DMS 273 treated with DMSO at 0.1 percent for 48 hours (cell line): ENCODE measurements at places on chromosomes 4 and X.

- no peak for DNase-seq
These were observed 1.5 kb upstream of the MSMO1 start for GRCh38 chr4:165325732-165326512.

- no peak for DNase-seq
These were observed 7.6 kb upstream of the NKX1-1 start for GRCh38 chr4:1413687-1414479.

GRCh38 chrX:74179071-74179470 lies 124.9 kb upstream of the ZCCHC13 start:
- DNase-seq: no peak

GRCh38 chr4:127421437-127421836 lies 211.3 kb upstream of the INTU start:
- DNase-seq: no peak

GRCh38 chr4:67104145-67104544 lies 441.2 kb downstream of the CENPC start:
- no peak for DNase-seq

DNA sequence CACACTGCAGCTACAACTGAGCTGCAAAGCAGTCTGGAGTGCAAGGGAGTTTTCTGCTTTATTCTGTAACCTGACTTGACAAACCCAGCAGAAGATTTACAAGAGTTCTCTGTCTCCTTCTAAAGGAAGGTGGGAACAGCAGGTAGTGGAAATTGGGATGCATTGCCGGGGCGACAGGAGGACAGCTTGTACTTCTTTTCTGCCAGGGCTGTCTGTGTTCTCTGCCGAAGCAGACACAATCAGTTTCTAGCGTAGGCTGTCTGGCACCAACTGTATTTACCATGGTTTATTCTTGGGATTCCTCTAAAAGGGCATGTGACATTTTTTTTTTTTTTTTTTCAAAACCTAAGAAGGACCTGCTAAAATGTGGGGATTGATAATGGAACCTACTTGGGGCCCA lies 190.8 kb upstream of the GK2 start:
- peak; percentile 40 for DNase-seq

DNA sequence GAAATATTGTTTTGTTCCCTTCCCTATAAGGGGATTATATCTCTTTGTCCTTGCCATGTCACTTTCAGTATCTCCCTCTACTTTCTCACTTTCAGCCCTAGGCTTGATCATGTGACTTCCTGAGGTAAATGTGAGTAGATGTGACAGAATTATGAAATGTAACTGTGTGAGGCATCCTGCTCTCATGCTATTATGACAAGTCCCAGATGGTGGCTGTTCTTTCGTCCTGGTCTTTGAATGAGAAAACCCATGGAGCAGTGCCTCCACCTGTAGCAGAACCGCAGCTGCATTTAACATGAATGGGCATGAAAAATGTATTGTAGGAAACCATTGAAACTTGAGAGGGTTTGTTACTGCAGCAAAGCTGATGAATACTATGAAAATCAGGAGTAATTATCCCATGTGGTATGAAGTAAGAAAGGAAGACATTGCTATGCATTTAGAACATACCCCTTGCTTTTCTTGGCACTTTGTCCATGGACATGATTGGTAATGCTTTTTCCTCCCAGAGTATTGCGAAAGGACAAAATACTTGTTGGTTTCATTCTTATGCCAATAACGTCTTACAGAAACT lies 202.2 kb upstream of the GPRIN3 start:
- DNase-seq: no peak

DNA sequence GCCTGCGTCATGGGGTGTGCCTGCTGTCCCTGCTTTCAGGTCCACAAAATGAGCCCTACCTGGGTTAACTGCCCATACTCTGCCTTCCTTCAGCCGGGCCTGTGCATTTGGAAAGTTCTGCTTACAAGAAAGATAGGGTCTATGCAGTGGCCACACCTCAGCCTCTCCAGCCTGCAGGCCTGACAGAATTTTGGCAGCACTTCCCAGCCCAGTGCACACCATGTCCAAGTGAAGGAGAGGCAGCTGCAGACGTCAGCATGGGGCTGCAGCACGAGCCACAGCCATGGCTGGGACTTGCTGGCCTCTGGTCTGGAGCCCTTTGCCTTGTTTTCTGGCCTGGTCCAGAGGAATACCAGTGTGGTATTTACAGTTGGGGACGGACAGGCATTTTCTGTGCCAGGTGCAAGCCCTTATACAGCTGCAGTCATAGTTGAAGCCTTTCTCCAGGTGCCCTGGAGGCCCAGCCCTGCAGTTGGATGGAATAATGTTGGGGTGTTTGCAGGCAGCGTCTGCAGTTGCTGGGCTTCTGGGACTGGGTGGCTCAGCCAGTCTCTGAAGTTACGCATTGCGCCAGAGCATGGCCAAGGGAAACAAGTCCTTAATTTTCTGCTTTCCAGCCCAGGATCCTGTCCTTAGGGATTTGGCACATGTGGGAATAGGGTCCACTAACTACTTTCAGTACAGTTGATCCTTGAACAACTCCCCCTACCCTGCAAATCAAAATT lies 26.2 kb downstream of the JADE1 start:
- no peak for DNase-seq

DNA sequence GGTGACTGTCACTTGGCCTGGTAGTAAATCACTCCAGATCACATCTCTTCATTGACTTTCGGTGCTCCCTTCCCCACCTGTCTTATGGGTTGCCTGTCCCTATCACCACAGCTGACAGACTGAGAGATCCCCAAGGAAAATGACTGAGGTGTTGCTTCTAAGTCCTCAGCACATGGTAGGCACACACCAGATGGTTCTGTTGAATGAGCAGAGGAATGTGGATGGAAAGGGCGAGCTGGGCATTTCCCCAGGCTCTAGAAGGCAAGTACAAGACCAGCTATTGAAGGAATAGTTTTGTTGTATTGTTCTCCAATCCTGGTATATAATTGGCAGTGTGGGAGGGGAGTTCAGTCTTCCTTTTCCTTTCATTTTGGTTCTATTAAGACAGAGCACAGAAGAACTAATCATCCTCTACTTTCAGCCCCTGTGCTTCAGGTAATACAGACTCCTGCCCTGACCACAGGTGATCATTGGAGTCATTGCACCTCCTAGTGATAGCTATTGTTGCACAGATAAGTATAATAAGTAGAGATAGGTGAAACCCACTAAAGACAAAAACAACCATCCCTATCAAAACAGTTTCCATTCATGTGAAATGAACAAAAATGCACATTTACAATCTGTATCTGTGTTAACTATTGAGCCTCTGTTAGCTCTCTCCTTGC lies 158.6 kb downstream of the TRAM1L1 start:
- no peak for DNase-seq

GRCh38 chrX:39764441-39764914 lies 333.3 kb downstream of the BCOR start:
- no peak for DNase-seq

DNA sequence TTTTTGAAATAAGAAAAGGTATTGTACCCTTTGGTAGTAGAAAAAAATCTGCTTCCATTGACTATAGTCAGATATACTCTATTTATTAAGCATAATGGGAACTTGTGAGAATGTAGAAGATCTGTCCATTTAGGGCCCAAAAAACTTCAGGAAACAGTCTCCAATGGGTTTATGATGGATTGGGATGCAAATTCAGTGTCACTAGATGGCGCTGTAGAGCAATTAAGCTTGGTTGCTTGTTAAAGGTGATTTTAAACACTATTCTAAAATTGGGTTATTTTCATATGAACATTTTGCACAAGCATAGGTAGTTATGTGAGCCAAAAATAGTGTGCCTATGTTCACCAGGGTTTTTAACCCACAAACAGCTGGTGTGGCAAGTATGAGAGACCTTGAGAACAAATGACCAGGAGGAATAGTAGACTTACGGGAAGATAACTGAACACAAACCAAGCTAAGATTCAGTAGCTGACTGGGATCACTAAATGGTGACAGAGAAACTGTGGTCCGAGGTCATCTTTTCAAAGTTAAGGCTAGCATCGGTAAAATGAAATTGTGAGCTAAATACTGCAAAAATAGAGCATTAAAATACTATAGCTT lies 80.3 kb upstream of the LSM6 start:
- no peak for DNase-seq

DNA sequence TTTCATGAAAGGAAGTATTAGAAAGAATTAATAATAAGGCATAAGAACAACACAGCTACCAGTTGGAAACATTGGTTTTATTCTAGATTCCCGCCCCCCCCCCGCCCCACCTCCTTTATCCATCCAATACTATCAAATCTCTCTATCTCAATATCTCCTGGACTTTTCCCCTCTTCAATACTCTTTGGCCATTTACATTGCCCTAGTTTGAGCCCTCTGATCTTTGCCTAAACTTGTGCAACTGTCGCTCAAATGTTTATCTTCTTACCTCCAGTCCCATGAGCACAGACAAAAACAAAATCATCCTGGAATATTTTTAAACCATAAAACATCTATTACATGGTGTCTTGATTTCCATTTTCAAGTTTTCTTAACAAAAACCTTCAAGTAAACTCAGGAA lies 488.2 kb downstream of the KLHL13 start:
- DNase-seq: no peak

DNA sequence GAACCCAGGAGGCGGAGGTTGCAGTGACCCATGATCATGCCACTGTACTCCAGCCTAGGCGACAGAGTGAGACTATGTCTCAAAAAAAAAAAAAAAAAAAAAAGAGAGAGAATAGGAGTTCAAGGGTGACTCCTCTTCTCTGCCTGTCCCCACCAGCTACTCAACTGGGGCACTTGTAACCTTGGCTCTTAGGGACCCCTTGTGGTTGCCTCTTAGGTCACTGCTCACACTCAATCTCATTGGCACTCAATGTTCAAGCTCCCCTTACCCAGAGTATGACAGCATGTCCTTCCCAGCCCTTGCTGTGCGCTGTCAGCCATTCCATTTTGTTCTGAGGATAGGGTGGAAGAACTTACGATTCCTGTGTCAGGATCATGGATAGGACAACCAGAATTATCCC lies 82.4 kb upstream of the BEND4 start:
- no peak for DNase-seq

- DNase-seq: no peak
These were observed 16.3 kb downstream of the SLC6A8 start for GRCh38 chrX:153704021-153704526.

- DNase-seq: peak; percentile 81
These were observed 95.9 kb upstream of the FAT1 start for GRCh38 chr4:186819342-186820086.

DNA sequence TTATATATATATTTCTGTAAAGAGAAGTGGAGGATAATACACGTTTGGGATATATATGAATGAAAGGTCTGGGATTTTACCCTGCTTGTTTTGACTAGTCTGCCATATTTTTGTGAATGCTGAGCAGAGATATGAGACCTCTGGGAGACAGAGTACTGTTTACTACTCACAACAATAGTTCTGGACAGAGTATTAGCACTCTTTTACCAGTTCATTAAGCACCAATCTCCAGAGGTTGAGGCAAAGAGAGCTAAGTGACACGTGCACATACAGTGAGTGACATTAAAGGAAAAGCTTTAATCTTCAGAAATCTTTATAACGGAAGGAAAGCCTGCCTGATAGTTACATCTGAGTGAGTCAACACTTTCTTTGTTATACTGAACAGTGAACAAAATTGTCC lies 1452.7 kb upstream of the TENM3 start:
- no peak for DNase-seq

GRCh38 chr4:150176547-150176946 lies 98.3 kb downstream of the DCLK2 start:
- DNase-seq: no peak

DNA sequence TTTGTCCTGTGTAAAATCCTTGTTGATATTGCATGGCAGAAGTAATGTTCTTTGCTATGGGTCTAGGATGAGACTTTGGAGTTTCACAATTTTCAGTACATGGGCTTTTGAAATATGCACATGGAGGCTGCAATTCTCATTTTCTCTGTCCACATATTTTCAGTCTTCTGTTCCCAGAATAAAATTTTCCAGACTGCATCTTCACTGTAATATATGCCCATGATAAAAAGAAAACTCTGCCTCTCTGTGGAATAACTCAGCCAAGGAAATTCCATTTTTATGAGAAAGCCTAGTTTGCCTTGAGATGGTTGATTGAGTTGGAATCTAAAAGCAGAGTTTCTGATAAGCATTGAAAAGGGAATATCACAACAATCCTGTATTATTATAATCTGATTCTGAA lies 601.4 kb upstream of the AADAT start:
- no peak for DNase-seq

DNA sequence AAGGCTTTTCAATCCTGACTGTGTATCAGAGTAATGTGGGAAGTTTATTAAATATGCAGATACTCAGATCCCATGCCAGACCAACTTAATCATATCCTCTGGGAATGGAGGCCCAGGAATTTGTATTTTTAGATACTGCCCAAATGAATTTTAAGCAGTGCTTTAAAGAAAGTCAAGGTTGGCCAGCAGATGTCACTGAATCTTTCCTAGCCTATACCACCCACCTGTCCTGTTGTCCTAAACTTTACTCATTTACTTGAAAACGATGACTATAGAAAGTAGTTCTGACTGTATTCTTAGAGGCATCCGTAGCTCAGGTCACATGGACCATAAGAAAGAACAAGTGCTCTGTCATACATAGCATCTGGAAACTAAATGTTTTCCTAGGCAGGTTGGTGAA lies 79.9 kb downstream of the AMOT start:
- DNase-seq: no peak

DNA sequence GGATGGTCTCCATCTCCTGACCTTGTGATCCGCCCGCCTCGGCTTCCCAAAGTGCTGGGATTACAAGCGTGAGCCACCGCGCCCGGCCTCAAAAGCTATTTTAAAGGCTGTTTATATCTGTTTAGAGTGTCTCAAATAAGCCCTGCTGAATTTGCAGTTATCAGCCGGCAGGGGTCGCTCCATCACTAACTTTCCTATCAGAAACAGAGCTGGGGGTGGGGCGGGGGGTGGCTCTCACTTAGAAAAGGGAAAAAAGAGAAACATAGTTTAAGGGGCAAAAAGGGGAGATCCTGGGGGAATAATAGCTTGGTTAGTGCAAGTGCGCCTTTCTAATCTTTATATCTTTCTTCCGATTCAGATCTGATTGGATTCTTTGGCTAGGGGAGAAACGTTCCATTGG lies 450.7 kb downstream of the UBE2NL start:
- peak; percentile 7 for DNase-seq

GRCh38 chr4:122707497-122707896 lies 25.0 kb upstream of the BBS12 start:
- DNase-seq: no peak

- DNase-seq: no peak
These were observed 126.9 kb upstream of the NRK start for GRCh38 chrX:105695451-105695850.

GRCh38 chr4:107862658-107863057 lies 37.9 kb downstream of the SGMS2 start:
- DNase-seq: no peak

- DNase-seq: no peak
These were observed 30.2 kb downstream of the DYNLT3 start for GRCh38 chrX:37817176-37817575.

- no peak for DNase-seq
These were observed 71.3 kb upstream of the STS start for GRCh38 chrX:7076245-7076661.

GRCh38 chr4:71138007-71138615 lies 144.7 kb downstream of the DCK start:
- DNase-seq: no peak
